ENCODE measurements at places on chromosomes 12 and 14. TPM values are rescaled to one million over a fixed set of nuclear protein-coding genes. Genes with fewer than 3 reads are reported as not detected.

The SLC38A4 gene
- 1.2 TPM for polyA plus RNA-seq

The MYF6 gene
- polyA plus RNA-seq: 0.11 TPM

GRCh38 chr12:24993793-24994192 lies 44.9 kb upstream of the BCAT1 start:
- no peak for DNase-seq

DNA sequence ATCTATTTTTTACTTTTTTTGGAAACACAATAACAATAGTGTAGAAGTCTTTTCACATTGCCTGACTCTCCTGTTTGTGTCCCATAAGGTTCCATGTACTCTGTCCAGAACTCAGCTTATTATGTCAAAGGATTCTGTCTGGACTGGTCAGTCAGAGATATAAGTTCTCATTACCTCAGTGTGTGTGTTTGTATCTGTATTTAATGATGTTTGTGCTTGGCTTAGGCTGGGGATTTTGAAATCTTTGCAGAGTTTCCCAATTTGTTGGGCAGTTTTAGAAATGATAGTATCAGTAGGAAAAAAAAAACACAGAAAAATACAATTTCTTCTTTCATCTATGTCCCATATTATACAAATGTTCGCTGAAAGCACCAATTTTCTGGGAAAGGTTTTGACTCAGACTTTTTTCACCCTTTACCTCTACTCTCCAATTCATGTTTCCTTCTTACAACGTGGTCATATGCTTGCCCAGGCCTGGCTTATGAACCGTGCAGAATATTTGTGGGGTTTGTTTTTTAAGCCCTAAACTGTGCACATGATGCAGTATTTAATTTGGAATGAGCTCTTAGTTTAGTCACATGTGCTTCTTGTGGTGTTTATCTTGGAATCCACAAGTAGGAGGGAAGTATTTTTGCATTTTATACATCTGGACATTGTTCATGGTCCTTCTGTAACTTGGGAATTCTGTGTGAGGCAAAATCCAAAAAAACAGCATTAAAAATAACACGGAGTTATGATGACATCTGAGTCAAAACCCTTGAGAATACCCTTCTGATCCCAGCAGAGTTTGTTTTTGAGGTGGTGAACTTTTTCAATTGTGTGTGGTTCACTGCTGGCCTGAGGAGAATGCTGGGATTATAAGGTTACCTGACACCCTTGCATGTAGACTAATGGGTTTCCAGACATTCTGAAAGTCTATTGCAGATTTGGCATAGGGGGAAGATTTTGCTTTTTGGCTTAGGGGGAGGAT lies 121.2 kb downstream of the RAD51B start:
- DNase-seq: no peak

DNA sequence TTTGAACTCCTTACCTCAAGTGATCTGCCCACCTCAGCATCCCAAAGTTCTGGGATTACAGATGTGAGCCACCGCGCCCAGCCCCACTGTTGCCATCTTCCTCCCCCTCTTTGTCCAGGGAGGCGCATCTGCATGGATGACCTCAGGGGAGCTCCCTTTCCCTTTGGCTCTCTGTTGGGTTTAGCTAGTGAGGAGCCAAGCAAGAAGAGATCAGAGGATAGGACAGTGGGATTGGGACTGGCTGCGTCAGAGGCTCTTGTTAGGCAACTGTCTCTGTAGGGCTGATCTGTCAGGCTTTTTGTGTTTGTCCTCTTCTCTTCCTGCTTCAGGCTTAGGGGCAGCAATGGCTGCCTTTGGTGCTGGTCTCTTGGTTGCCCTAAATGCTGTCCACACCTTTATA lies 8.5 kb upstream of the IFT81 start:
- DNase-seq: no peak

DNA sequence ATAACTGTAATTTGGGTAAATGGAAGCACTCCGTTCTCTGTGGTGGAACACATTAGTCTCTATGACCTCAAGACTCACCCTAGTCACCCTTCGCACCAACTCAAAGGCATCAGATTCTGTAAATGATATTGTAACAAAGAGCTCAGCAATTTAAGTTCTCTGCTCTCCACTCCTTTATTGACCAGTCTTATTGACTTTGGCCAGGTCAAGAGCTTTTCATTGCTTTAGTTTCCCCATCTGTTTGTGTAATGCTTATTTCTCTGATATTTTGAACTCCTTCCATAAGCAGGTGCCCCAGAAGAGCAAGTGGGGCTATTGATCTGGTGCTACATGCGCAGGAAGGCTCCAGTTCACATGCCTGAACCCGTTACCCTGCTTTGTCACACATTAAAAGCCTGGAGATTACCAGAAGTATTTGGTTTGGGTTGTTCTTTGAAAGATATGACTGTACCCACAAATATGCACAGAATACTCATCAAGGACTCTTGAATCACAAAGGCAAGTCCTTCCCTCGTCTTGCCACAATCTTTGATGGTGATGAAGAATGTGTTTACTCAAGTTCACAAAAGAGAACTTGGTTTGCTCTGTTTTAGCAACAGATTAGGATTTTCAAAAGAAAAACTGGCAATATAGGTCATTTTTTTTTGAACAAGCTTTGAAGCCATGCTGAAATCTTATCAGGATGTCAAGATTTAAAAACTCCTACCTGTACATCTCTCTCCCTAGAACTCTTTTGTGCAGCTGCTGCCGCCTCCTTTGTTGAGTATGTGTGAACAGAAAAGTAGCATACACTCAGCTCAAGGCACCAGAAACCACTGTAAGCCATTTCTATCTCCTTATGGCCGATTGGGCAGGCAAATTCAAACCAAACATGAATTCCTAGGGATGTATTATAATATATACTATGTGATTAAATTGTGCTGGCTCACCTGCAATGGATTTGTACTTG lies 193.9 kb downstream of the BCAT1 start:
- DNase-seq: no peak

DNA sequence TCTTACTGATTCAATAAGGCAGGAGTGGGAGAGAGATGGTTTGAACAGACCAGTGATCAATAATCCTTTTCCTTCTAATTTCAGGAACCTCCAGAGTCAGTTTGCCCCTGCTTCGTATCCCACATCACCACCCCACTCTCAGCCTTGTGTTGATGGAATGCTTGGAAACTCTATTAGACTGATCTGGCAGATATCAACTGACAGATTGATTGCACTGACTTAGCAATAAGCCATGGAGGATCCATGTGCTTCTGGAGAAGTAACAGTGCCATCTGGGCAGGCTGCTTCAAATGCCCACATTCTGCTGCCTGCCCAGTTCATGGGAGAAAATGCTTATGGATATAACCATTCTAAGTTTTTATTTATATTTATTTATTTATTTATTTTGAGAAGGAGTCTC lies 218.0 kb downstream of the SLC2A13 start:
- DNase-seq: no peak

GRCh38 chr12:56153678-56154065 lies 1.3 kb downstream of the MYL6B start:
- DNase-seq: peak; percentile 64

- peak; percentile 55 for DNase-seq
These were observed 57.6 kb downstream of the BRMS1L start for GRCh38 chr14:35883677-35884293.

DNA sequence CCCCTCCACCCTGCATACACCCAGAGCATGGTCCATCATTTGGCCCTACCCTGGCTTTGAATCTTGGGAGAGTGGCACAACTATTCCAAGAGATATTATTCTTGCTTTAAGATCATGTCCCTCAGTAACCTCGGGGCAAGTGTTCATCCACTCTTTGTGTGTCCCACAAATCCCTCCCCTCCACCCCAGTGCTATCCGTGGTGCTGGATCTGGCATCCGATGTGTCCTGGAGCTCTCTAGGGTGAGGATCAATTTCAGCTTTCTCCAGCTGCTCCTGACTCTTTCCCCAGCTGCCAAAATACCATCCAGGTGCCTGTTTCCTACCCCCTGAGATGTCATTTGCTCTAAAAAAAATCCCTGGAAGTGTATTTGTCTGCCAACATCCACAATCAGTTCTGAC lies 64.8 kb upstream of the CMKLR1 start:
- DNase-seq: no peak

DNA sequence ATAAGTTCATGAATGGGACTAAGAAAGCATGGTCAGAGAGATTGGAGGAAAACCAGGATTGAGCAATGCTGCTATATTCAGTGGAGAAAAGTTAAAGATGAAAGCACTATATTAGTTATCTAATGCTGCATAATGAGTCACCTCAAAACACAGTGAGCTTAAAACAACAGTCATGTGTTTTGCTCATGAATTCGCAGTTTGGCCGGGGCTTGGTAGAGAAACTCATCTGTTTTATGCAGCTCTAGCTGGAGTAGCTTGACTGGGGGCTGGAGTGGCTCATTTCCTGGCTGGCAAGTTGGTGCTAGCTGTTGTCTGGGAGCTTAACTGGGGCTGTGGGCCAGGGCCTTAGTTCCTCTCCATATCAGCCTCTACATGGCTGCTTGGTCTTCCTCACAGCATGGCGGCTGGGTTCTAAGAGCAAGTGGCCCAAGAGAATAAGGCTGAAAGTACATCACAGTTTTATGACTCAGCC lies 90.1 kb downstream of the ADCK1 start:
- no peak for DNase-seq

GRCh38 chr12:50916292-50916691 lies 36.1 kb upstream of the HIGD1C start:
- no peak for DNase-seq

Data from right cardiac atrium (tissue), 5 donors.